Activated CD4-positive, alpha-beta T cell treated with anti-CD3 and anti-CD28 coated beads for 48 hours (primary cell): ENCODE measurements at places on chromosomes 7 and 10.
A peak's percentile ranks its signal among the peaks of the same experiment; 100 is the strongest.

DNA sequence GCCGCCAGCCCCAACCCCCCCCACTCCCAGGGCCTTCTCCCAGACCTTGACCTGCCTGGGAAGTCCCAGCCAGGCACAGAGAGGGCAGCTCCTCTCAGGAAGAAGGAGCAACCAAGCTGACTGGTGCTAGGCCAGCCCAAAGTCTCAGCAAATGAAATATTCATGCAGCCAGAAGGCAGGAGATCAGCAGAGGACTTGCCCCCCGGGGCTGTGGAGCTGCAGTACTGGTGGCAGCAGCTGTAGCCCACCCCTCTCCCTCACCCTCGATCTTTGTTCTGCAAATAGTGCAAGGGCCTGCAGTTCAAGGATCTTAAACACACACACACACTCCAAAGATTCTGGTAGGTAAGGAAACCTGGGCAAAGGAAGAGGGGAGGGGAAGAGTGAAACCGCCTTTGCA is 3.5 kb upstream of the SRRM3 start:
- DNase-seq, result no peak

GRCh38 chr10:19316204-19316870 is 267.7 kb downstream of the MALRD1 start:
- no peak for DNase-seq

DNA sequence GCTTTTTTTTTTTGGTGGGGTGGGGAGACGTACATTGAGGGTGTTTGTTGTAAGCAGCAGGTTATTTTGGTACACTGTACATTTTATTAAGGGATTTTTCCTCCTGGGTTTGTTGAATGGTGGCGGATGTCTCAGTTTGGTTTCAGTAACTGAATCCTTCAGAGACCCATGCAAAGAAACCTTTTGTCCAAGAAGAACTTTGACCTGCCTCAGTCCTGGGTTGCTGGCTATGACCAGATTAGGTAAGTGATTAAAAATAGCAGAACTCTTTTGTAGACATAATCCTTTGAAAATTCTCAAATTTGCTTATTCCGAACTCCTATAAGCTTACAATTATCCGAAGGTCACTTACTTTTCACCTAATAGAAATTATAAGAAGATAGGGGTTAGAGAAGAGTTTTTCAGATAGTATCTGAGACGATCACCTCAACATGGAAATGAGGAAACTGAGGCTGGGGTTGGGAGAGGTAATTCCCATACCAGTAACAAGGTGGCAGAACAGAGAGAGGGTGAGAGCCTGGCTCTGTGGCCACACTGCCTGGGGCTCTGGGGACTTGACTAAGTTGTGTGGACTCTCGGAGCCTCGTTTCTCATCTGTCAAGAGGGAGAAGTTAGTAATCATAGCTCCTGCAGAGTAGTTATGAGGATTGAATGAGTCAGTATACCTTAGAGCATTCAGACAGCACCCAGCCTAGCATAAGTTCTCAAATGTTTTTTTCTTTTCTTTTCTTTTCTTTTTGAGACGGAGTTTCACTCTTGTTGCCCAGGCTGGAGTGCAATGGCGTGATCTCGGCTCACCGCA is 87.4 kb downstream of the CCNY start:
- no peak for DNase-seq

- DNase-seq, result no peak
Observed at GRCh38 chr7:30831227-30831626, 60.0 kb downstream of the MINDY4 start.

GRCh38 chr7:85320699-85321476 is 134.0 kb upstream of the SEMA3D start:
- DNase-seq, result no peak

DNA sequence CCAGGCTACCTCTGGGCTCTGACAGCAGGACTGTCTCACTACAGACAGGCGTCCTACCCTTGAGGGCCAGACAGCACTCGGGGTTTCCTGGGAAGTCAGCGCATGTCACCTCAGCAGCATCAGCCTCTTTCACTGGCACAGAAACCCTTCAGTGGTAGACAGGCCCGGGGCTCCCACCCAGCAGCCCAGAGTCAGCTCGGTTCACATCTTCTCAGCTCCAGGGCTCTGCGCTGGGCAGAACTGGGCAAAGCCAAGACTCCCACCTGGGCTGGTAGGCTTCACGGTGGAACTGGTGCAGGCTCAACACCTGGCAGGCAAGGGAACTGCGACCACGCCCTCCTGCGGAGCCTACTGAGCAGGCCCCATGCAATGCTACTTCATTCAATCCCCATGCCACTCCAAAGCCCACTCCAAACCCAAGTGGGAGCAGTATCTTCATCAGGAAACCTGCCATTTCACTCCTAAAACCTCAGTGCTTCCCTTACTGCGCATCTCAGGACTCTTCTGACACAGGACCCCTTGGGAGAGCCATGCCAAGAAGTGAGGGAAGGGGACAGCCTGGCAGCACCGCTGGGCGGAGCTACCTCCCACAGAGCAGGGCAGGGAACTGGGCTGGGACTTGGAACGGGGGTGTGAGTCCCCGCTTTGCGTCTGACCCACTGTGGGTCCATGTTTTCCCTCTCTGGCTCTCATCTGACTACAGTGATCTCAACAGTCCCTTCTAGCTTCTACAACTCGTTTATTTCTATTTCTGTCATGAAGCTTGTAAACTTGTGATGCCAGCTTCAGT is 60.4 kb downstream of the SCRN1 start:
- no peak for DNase-seq

GRCh38 chr10:77293773-77294172 is 343.8 kb downstream of the KCNMA1 start:
- no peak for DNase-seq

GRCh38 chr10:77965294-77965693 is 38.7 kb upstream of the DLG5 start:
- peak; percentile 48 for DNase-seq

DNA sequence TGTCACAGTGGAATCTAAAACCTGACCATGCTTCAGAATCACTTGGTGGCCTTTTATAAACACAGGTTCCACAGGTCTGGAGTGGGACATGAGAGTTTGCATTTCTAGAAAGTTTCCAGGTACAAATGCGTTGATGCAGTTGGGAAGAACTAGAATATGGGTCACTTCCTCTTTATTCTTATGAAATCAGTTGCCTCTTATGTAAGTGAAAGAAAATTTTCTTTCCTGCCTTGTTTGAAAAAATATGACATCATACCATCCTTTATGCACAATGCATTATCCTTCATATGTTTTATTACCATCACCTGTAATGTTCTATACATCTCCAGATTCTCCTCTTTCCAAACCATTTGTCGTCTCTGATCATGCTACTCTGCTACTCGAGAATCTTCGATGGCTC is 44.0 kb downstream of the PLXNA4 start:
- no peak for DNase-seq

- DNase-seq, result peak; percentile 82
Observed at GRCh38 chr7:130363026-130363847, 17.1 kb upstream of the CPA1 start.

GRCh38 chr10:100774223-100774622 is 28.8 kb downstream of the PAX2 start:
- no peak for DNase-seq

DNA sequence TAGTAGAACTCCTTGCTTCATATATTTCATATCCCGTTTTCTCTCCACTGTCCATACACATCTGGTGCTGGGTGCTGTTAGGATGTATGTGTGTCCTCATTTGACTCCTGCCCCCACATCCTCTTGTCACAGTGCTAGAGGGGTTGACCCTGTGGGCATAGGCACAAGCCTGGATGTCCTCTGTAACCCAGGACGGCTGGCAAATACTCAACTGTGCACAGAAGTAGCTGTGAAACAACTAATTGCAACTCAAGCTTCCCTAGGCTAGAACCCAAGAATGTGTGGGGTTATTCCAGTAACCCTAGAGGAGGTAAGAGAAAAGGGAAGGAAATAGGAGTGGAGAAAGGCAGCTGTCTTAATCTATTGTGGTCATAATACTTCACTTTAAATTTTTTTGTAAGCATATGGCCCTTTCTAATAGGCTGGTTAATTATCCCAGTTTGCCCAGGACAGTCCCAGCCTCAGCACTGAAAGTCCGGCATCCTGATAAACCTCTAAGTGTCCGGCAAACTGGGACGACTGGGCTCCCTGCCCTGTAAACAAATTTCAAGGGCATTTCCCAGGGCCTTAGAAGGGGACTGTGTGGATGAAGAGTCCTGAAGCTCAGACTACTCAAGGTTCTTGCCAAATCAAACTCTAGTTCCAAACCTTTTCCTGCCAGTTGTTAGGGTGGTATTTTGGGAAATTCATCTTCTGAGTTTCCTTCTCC is 283.2 kb upstream of the CELF2 start:
- DNase-seq, result no peak

DNA sequence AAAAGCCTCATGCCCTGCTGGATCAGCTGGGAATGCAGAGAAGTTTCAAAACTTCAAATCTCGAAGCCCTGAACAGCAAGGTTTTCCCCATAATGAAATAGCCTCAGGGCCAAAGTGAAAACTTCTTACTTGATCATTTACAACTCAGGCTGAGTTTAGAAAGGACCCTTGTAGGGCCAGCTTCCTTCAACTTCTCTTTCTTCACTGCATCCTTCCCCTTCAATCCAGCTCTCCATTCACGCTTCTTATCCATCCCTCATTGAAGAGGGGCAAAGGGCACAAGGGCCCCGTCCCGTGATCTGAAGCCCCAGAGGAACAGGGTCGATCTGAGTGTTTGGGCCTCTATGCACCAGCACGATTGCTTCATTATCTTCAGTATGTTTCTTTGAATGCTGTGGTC is 392.2 kb upstream of the CELF2 start:
- DNase-seq, result no peak

DNA sequence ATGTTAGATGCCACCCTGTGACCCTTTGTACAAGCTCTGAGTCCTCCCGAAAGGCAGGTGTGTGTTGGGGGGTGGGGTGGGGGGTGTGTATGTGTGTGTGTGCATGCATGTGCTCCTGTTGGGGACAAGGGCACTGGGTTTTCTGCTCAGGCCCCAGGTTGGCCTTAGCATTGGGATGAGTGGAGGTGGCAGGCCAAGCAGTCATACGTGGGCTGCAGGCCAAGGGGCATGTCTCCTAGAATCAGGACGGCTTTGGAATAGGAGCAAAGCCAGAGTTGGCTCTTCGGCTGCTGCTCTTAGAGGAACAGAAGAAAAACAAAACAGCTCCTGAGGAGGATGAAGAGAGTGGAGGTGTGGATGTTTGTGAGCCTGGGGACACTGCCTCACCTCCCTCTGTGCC is 26.0 kb downstream of the HSPA12A start:
- no peak for DNase-seq

DNA sequence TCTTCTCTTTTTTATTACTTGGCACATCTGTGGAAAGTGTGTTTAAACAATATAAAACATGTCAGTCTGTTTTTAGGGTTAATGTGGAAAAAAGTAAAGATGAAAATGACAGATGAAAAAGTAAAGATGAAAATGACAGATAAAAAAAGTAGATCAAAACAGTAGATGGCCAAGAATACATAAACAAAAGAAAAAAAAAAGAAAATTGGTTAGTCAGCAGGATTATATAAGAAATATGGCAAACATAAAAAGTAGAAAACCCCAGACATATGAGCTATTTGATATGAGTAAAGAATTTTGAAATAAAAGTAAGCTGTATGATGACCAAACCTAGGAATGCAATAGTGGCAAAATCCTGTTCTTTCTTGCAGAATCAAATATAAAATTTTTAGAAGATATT is 365.7 kb upstream of the AKR1E2 start:
- no peak for DNase-seq

DNA sequence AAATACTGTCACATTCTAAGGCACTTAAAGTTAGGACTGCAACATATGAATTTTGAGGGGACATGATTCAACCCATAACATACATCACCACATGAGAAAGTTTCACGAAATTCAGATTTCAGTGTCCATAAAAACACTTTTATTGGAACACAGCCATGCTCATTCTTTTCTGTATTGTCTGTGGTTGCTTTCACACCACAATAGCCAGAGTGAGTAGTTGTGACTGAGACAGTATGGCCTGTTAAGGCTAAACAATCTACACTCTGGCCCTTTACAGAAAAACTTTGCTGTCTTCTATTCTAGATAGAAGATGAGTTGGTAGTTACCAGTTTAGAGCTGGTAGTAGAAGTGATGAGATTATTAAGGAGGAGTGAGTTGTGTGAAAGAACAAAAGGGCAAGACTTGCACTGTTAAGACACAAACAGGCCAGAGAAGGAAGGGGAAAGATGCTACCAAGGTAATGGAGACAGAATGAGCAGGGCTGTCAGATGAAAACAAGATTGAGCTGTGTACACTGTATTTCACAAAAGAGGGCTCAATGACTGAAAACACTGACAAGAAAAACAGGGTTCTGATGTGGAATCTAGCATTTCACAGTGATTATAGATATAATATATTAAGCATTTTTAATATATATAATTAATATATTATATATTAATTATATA is 108.6 kb downstream of the PPP1R3A start:
- no peak for DNase-seq

DNA sequence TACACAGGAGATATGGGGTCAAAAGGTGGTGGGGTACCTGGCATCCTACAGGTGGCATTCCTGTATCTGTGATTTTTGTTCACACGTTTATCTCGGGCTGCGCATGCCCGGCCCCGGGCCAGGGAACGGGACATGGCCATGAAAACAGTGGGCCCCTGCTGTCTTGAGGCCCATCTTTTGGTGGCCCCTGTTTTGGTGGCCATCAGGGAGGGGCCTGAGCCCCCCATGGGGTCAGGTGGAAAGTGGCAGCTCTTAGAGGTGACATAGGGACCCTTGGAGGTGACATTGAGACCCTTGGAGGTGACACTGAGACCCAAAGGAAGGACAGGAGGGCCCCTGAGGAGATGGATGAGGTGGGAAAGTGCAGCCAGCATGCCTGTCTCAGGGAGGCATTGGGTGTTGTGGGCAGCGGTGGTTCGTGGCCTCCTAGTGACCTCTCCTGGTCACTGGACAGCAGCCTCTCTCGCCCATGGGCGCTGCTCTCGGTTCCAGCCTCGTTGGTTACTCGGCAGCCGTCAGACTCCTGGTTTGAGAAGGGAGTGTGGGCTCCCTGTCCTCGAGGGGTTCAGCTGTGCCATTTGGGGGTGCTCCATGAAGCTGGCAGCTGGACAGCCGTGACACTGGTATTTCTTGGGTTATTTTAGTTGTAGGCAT is 39.9 kb downstream of the INPP5A start:
- no peak for DNase-seq

GRCh38 chr7:26035552-26035951 is 116.4 kb upstream of the NFE2L3 start:
- no peak for DNase-seq

GRCh38 chr10:8113616-8114015 is 59.1 kb downstream of the GATA3 start:
- DNase-seq, result no peak

DNA sequence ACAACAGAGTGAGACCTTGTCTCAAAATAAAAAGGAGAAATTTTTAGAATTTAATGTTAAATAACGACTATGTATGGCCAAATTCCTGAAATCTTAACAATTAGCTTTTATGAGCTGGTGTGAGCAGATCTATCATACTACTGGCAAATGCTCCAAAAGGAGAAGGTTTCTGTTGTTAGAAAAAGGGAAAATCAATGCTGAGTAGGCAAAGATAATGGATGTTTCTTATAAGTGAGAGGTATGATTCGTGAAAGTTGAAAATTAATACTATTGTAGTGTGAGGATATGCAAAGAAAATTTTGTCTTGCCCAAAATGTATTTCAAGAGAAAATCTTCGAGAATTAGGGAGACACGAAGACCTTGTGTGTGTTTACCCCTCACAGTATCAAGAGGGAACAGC is 40.8 kb upstream of the CUL1 start:
- no peak for DNase-seq
